ENCODE measurements at places on chromosomes 11 and 22.

- DNase-seq, result no peak
Measured at GRCh38 chr11:72084076-72084475, 3.4 kb downstream of the LRRC51 start.

GRCh38 chr22:19644314-19645223 lies 69.7 kb upstream of the SEPTIN5 start:
- no peak for DNase-seq

- DNase-seq, result no peak
Measured at GRCh38 chr11:26127336-26127735, 204.6 kb upstream of the ANO3 start.

DNA sequence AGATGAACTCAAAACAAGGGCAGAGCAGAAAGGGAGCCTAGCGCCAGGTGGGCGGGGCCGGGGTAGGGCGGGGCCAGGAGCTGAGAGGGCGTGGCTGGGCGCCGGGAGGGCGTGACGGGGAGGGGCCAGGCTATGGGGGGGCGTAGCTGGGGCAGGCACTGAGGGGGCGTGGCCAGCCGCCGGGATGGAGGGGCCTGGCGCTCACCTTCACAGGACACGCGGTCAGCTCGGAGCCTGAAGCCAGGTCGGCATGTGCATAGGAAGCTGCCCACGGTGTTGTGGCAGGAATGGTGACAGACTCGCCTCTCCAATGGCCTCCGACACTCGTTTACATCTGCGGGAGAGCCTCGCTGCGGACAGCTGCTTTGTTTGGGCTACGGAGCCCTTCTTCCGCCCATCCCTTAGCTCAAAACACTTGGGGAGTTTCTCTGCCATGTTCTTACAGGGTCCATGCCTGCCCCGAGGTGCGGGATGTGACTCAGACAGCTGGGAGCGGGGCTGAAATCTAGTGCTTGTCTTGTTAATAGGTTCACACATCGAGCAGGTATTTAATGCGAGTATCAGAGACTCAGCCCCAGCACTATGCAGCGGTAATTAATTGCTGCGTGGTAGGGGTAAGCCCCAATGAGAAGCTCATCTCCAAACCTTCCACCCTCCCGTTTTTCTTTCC lies 13.4 kb downstream of the VWCE start:
- DNase-seq, result peak; percentile 60

DNA sequence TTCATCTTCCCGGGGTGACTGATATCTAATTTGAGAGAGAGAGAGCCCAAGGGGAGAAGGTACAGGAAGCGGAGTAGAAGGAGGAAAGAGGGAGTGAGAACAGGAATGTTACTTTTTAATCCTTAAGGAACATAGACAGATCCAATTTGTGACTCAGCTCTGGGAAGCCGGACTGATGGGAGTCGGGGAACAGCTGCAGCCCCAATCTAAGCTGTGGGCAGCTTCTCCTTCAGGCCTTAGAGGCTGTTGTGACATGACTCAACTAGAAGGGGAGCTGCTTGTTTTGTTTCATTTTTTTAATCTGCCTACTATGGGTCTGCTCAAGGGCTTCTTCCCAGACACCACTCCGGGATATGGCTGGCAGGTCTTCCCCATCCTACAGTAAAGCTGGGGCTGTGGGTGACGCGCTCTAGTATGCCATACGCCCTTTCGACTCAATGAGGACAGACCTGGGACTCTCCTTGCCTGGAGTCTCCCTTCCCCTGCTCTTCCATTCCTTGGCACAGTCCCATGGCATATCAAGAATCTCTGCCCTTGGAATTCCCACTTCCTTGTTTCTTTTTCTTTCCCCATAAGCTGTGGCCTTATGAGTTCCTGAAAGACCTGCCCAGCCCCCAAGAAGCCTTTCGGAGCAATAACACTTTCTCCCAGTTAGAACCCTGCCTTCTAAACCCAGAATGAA lies 103.3 kb upstream of the AKIP1 start:
- DNase-seq, result no peak
